ENCODE measurements at places on chromosomes 6 and 20. TPM values are rescaled to one million over a fixed set of nuclear protein-coding genes. Genes with fewer than 3 reads are reported as not detected.

Gene NOX3
- total RNA-seq, result not detected

Gene TOMM34
- total RNA-seq, result 87.9 TPM

- DNase-seq, result no peak
These were observed 10.5 kb downstream of the SIRPA start for GRCh38 chr20:1905693-1906092.

DNA sequence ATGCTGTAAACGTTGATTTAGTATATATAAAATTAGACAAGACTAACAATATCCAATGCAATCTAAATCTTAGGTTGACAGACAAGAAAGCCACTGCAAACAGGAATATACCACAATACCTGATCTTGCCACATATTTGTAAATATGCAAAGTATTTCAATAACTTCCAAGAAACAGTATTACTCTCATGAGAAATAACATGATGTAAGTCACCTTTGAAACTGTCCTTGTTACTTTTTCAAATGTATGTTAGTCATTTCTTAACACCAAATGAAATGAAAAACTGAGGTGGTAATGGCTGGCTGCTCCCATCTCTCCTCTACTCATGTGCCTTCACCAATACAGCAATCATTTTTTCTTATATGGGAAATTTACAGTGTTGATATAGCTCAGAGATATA lies 118.7 kb downstream of the ATG5 start:
- DNase-seq, result no peak

DNA sequence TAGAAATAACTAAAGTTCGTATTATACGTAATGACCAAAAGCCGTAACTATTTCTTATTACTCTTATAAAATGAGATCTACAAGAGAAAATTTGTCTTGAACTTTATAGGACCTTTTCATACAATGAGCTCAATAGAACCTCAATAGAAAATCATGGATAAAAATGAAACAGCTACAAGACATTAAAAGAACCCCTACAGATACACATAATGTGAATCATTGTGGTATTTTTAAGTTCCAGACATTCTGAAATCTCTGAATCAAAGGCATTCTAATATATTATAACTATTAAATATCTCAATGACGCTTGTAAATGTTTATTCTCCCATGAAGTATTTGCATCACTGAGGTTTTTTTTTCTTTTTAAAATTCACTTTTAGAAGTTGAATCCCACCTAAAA lies 22.2 kb upstream of the POU3F2 start:
- no peak for DNase-seq

Gene ROS1
- 0.71 TPM for total RNA-seq

GRCh38 chr6:119661628-119662027 lies 312.1 kb upstream of the MAN1A1 start:
- DNase-seq, result no peak

Gene ADGRF5
- total RNA-seq, result 0.11 TPM

DNA sequence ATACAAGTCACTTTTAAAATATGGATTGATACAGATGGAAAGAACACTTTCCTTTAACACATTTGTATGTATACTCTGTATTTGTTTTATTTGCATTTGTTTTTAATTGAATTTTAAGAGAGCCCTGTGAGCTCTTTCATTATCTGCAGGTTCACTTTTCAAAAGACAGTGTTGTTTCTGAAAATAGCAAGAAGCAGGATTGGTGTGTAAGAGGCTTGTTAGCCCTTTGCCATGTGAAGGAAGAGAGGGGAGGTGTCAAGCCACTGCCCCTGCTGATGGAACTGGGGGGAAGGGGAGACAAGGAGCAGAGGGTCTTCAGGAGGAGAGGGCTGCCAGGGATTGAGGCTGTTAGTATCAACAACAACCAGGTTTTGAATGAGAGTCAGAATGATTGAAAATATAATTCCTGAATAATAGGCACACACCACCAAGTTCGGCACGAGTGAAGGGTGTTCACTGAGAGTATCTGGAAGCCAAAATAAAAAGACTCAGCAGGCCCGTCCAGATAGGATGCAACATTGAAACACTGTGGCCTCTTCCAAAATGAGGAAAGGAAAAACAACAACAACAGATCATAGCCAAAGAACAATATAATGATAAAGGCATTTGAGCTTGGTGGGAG lies 12.6 kb upstream of the PBOV1 start:
- no peak for DNase-seq
